Substantia nigra (tissue), 51 donors: ENCODE measurements at places on chromosomes 3 and 15.

DNA sequence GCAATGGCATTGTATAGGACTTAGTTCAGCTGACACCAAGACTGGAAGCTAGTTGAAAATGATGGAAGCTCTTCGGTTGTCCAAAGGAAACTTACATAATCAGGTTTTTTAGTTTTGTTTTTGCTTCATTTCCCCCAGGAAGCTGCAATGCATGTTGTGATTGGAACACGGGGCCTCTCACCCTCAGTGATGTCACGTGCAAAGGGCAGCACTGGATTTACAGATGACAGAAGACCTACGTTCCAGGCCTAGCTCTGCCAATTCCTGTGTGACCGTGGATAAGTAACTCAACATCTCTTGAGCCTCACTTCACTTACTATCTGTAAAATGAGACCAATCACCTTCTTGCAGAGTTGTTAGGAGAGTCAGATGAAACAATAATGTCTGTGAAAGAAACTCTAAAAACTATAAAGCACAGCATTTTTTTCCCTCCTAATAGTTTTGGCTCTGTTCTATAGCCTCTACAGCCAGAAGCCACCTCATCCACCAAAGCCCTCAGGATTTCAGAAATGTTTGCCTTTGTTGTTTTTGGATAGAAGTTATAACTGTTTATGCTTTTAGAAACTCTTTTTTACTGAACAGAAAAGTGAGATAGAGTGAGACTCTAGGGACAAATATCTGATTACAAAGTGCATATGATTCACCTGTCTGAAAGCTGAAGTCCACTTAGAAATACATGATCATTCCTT, 4.6 kb downstream of the RBSN start:
- DNase-seq, result no peak

DNA sequence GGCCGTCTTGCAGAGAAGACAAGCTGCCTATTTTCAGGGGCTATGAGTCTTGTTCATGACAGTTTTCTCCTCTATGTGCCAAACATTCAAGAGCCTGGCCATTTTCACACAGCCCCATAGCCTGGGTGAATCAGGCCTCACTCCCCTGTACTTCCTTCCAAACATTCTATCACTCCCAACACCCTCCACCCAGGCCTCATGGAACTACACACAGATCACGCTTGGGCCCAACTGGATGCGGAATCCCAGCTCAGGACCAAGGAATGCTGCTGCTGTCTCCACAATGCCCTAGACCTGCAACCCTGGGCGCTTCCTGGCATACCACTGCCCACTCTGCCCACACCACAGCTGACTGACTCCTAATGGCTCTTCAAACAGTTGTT, 39.4 kb upstream of the PCSK6 start:
- DNase-seq, result no peak

GRCh38 chr3:8112587-8112986, 389.0 kb upstream of the LMCD1 start:
- no peak for DNase-seq

DNA sequence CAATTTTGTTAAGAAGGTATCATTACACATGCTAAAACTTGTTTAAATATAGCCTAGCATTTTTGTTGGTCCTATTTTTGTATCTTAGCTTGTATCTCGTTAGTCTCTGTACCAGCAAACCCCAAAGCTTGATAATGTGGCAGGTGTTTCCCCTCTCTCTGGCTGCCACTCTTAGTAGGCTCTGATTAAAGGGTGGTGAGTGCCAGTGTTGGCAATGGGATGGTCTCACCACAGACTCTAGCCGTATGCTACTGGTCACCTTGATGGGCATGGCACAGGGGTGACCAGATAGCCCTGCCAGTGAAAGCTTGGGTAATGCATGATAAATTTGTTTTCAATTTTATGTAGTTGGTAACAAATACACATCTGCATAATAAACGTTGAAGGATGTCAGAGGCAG, 188.3 kb downstream of the CFAP20DC start:
- DNase-seq, result no peak

DNA sequence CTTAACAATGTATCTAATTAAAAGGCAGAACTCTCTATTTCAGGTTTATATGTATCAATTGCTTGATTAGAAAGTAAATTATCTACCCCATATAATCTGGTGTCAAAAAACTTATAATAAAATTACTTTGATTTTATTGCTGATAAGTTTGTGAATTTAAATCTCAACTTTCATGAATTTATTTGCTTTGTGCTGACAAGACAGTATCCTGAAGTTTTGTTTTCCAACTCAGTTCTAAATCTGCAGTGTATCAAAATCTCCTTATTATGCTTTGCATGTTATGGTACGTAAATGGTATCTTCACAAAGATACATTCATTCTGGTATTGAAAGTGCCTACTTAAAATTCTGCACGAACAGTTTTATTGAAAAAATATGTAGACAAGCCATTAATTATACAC, 78.5 kb upstream of the ZNF717 start:
- DNase-seq, result no peak

DNA sequence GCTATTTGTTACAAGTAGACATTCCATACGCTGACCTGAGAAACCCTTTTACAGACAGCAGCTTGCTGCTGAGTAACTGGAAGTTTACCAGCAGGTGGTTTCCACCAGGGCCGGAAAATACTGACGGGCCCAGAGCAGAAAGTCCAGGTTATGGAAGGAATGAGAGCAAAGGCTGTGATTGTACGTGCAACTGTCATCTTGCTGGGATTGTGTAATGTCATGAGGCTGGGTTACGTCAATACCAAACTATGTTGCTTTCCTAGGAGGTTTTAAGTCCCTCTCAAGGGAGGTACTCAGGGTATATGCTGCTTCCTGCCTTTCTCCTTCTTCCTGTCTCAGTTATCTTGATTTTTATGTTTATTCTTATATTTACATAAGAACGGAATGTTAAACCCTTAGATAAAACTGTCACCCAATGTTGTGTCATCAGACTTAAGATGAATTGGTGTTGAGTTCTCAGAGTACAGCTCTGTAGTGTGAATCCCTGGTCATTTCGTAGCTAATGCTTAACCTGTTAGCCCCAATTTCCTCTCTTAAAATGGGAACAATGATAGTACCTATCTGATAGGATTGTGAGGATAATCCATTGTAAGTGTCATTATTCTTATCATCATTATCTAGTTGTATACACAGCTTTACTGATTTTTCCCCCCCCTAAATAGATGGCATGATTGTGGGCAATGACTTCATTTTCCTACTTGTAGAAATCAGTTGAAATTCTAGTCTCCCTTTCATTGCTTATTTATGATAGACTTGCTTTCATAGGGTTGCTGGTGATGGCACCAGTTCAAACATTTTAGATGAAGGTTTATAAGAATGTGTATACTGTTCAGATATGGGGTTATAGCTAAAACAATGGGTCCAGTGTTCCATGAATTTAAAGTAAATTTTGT, 101.4 kb downstream of the FNDC3B start:
- no peak for DNase-seq

DNA sequence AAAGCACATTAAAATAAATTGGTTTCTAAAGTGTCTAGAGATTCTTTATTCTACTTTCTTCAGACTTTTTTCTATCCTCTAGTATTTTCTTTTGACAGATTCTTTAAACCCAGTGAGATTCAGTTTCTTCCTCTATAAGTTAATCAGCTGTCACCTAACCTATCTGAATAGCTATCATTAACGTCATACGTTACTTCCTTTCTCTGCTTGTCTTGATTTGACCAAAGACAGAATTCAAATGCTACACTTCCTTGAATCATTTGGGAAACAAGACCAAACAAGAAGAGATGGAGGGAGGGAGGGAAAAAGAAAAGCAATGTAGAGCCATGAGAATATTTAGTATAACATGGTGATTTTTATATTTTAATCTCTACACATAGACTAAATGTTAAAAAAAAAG, 235.2 kb downstream of the NAALADL2 start:
- no peak for DNase-seq

DNA sequence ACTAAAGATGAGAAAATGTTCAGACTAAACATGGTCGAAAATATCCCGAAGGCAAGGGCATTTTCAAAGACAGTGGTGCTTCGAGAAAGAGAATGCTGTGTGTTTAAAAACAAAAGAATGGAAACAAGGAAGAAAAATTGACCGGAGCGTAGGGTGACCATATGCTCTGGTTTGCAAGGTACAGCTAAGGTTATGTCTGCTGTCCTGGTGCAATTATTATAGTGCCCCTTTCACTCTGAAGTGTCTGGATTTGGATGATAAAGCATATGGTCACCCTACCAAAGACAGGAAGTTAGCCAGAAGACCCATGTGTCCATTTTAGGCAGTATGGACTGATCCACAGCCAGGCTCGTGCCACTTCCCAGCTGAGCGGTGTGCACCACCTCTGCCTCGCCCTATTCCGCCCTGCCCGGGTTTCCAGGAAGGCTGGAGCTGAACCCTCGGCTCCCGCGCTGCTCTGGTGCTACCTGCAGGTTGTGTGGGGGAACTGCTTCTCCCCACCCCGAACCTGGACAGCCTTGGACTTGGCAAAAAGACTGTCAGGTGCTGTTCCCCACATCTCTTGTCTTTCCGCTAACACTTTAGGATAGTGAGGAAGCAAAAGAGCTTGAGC, 25.2 kb downstream of the GOLGA6D start:
- no peak for DNase-seq
